ENCODE measurements at places on chromosomes 3 and 15. TPM values are rescaled to one million over a fixed set of nuclear protein-coding genes. Genes with fewer than 3 reads are reported as not detected.

ANKUB1 gene
- total RNA-seq, result not detected

P4HTM gene
- 17.6 TPM for total RNA-seq

DNA sequence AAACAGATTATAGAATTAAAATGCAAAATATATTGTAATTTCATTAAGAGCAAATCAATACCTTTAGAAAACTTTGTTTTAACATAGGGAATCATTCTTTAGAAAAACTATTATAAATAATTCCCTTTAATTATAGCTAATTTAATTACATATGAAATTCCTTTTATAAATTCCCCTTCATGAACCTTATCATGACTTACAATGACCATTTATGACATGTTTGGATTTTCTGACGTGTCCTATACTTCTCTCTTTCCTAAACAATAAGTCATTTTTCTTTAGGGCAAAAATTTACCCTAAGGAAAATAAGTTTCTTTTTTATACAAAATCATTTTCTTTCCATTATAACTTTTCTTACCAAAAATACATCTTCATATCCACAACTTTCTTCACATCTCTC is 37.8 kb downstream of the PRR20G start:
- DNase-seq, result no peak

SEMA3B gene
- 2.8 TPM for total RNA-seq

DNA sequence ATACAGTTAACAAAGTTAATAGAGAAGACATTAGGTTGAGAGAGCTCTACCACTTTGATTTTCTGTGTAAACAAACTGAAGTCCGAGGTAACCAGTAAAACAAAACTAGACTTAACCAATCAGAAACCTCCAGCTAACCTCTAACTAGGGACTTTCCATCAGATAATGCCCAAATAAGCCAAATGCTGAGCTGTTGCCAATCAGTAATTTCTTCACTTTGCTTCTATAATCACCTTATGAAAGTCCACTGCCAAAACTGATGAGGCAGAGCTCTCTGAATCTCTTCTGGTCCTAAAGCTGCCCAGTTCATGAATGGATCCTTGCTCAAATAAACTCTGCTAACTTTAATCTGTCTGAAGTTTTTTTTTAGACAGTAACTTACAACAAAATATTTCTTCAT is 448.0 kb upstream of the NECTIN3 start:
- no peak for DNase-seq

ZPLD1 gene
- total RNA-seq, result not detected

CDC25A gene
- total RNA-seq, result 72.3 TPM

DNA sequence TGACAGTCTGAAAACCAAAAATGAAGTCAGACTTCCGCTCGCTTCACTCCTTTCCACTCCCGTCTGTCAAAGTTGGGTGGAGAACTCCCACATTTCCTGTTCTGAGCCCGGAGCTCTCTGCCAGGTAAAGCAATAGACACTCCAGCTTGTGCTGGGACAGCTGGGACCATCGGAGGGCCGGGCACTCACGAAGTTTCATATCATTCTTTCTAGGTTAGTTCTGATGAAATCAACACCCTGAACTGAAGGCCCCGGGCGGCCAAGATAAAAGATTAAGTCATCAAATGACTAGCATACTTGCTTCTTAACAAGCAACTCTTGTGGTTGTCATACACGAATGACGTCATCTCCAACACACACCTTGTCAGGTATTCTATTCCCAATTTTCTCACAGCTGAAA is 42.1 kb downstream of the MAGI1 start:
- DNase-seq, result no peak

CD80 gene
- total RNA-seq, result not detected

DNA sequence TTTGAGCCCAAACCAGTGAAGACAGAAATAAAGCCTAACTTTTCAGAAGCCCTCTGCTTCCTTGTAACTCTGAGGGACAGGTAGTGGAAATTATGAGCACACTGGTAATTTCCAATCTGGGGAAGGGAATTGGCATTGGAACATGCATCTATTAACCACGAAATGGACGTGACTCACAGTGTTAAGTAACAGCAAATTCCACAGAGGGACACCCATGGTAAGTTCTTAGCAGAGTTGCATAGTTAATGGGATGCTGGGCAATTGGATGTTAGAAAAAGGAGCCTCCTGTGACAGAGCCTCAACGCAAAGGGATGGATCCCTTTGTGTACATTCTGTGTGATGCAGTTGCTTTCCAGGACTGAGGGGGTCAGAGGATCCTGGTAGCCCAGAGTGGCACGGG is 168.6 kb downstream of the SEMA6D start:
- no peak for DNase-seq

GRCh38 chr15:78408961-78409360 is 29.1 kb upstream of the IREB2 start:
- no peak for DNase-seq

DNA sequence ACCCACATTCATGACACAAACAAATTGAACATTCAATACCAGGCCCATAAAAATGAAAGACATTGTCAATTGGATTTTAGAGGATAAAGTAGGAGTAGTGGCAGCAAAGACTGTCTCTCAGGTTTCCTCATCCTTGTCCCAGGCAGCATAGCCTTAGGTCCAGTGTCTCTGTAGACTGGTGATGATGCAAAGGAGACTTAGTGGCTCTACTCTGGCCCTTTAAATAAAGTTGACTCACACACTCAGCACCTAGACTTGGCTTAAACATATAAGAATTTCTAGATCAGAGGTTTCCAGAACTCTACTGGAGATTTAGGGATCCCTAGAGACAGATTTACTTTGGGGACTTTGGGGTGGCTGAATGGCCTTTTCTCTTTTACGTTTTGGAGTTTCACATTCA is 166.6 kb downstream of the NR1D2 start:
- DNase-seq, result no peak

DNA sequence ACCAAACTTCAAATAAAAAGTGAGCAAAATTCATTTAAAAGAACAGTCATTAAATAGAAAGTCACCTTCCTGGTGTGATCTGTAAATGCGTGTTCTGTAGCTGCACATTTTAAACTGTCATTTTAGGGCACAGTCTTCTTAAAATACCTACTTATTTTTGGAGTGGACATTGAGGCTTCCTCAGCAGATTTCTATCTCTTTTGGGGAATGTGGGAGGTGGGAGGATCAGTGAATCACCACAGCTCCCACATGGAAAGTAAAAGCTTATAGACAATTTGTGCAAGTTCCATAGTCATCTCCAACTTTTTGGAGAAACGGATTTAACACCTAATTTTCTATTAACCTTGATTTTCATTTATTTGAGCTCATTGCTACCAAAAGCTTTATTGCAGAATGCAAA is 21.0 kb upstream of the MOBP start:
- DNase-seq, result no peak

GRCh38 chr15:80709542-80709941 is 14.4 kb downstream of the ABHD17C start:
- DNase-seq, result no peak

- DNase-seq, result peak; percentile 98
These were observed 134.7 kb downstream of the TPRA1 start for GRCh38 chr3:127455541-127456450.

- no peak for DNase-seq
These were observed 28.7 kb downstream of the TAMM41 start for GRCh38 chr3:11818033-11818432.

SNTN gene
- not detected for total RNA-seq

DNA sequence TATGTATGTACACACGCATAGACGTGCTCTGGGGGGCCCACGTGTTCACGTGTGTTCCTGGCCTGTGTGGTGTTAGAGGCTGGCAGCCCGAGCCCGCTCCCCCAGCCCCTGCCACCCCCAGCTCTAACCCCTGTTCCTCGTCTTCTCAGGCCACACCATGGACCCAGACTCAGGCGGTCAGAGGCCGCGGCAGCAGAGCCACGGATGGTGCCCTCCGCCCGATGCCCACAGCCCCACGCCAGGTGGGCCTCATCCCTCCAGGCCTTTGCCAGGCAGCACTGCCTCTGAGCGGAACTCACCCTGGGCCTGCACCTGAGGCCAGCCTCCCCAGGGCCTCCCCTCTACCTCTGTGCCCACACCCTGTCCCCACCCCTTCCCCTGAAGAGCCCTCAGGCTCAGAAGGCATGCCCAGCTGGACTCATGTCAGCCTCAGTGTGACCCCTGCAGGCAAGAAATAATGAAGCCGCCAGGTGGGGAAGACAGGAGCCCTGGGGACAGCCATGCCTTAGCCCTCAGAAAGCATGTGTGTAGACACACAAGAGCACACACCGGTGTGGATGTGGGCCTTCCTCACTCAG is 16.4 kb upstream of the GNAT1 start:
- DNase-seq, result no peak

DNA sequence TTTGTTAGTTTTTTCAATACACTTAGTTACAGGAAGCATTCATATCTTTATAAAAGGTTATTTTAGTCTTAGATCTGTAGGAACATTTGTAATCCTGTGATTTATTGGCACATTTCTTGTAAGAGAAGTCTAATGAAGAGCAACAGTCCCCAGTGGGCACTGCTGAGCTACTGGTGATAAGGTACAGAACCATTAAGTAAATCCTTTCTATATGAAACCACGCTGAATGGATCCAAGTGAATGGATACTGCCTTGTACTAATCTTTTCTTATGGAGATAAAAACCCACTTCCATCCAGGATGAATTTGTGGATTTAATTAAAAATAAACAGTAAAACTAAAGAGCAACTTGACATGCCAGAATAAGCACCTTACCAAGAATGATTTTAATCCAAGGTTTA is 64.0 kb downstream of the SHQ1 start:
- DNase-seq, result no peak

DNA sequence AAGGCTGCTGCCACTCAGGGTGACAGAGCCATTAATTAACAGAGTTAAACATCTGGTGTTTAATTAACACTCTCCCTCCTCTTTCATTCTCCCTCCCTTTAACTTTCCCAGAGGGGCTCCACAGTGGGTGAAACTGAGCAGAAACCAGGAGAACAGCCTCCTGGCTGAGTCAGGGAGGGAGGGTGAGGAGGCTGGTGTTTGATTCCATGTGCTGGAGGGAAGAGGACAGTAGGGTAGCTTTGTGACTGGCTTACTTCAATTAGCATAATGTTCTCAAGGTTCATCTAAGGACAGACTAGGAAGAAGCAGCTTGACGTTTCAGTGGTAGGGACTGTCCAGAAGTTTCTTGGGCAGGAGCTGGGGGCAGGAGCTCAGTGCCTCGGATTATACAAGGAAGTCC is 62.8 kb downstream of the SEMA5B start:
- DNase-seq, result no peak

LRRIQ4 gene
- 0.15 TPM for total RNA-seq

TNFAIP8L3 gene
- total RNA-seq, result 0.28 TPM

DNA sequence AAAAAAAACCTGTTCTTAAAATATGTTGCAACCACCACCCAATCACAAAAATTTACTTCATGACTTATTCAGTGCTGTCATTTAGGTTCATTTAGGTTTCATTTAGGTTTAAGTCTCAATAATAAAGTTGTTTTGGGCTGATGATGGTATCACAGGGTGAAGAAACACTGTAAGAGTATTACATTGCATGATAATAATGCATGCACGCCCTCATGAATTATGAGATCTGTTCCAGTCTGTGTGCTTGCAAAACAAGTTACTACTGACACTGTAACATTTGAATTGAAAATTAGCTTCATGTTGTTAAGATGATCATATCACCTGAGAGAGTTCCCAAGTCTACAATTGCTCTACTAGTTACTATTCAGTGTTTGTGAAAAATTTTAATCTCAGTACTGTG is at the start of gene AADACL2:
TSS of gene AADACL2 (plus strand) at position 315 of the 400 bp plus-strand sequence. CDS start 109 bp downstream, outside the sequence.
- no peak for DNase-seq

MINAR1 gene
- 1.0 TPM for total RNA-seq

RASGRF1 gene
- total RNA-seq, result 0.14 TPM

GRCh38 chr3:141346007-141346406 is 22.3 kb upstream of the ZBTB38 start:
- no peak for DNase-seq

CHRM5 gene
- total RNA-seq, result not detected

FGD5 gene
- 19.8 TPM for total RNA-seq

DNA sequence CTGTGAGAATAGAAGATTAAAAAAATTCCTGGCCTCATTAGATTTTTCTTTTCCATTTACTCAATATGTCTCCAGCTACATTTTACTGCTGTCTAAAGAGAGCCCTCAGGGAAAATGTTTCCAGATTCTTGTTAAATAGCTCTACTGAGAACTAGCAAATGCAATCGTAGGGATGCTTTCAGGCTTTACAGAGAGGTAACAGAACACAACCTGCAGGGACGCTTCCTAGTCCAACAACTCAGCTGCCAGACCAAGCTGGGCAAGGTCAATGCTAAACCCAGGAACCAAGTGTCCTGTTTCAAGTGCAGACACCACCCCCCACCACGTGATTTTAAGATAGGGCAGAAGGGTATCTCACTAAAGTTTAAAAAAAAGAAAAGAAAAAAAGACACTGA is 25.2 kb downstream of the ARHGEF3 start:
- DNase-seq, result no peak

DNA sequence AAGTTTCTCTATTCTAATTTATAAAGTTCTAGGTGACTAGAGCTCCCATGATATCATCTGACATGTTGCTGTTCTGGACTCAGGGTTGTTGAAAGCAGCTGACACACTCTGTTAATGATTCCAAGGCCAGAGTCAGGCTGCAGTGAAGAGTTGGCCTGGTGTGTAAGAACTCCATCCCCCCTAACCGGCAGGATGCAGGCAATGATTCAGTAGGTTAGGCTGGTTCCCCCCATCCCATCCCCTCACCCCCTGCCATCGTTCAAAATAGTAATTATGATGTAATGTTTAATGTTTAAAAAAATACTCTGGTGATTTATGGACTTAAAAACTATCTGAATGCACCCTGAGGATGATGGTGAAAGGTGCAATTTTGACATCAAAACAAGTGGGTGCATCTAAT is 4.6 kb upstream of the TRIM71 start:
- DNase-seq, result peak; percentile 63

GRCh38 chr3:25831578-25831977 is 41.7 kb downstream of the OXSM start:
- DNase-seq, result no peak

GRCh38 chr3:48708481-48708889 is 8.5 kb downstream of the IP6K2 start:
- no peak for DNase-seq

SLC24A5 gene
- 0.11 TPM for total RNA-seq

TGM5 gene
- not detected for total RNA-seq

DNA sequence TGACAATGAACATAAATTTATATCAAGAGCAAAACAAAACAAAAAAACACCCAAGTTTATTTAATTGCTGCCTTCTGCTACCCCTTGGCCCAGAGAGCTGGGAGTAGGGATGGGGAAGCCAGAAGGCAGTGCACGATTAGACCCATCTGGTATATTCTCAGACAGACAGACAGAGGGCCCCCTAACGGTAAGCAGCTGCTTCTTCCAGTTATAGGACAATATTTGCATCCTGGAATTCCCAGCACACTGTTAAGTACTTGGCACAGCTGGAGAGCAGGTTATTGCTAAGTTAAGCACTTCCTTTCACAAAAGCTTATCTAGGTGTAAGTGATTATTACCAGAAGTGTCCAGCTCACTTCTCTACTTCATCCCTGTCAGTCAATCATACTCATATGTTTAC is 39.3 kb downstream of the C2CD4B start:
- no peak for DNase-seq

DNA sequence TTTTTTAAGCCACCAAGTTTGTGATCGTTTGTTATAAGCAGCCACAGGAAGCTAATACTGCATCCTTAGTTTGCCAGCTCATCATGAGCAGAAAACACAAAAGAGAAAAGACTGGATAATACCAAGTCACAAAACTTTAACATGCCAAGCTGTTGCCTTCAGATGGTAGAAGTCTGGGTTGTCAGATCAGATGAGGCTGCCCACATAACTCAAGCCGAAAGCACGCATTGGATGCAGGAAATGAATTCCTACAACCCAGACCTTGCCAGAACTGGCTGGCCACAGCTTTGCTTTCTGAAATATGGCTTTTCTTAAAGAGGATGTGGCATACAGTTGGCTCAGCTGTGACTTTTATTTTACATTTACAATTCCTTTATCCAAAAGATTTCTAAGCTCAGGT is 118.3 kb upstream of the NEO1 start:
- no peak for DNase-seq

PLA2G4E gene
- not detected for total RNA-seq

Measured in H7 (cell line).